ENCODE measurements at places on chromosomes 5 and 9. TPM values are rescaled to one million over a fixed set of nuclear protein-coding genes. Genes with fewer than 3 reads are reported as not detected.

TAF11L10 gene
- total RNA-seq = not detected

MAML1 gene
- 5.4 TPM for total RNA-seq

CDX1 gene
- not detected for total RNA-seq

ZNF658 gene
- total RNA-seq = 4.2 TPM

DNA sequence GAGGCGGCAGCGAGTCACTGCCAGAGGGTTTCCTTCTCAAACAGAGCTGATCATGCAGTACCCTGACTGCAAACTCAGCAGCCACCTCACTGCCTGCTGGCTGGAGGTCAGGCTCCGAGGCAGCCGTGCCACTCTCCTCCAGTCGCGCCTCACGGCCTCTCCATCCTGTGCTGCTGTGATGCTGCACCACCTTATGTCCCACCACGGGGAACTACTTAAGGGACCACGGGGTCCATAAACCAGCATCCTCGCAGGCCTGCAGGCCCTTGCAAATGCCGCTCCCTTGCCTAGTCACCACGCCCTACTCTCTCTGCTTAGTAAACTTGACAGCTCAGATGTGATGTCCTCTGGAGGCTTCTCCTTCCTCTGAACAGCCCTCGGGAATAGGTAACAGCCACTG is 99.2 kb downstream of the CRB2 start:
- DNase-seq = no peak

PCDHA8 gene
- total RNA-seq = under 0.01 TPM

DNA sequence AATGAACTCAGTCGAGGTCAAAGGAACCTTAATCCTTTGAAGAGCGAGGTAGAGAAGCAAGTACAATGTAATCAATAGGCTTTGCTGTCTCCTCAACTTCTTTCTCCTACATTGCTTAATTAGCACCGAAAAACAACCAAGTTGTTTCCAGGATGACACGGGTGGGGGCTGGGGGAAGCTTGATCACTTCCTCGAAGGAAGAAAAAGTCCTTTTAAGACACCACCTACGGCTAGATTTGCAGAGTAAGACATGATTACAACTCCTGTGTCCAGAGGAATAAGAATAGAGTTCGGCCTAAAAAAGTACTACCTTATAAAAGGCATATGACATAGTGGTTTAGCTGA is 811 bp upstream of the ARRDC3 start:
- DNase-seq = peak; percentile 68

All from lung microvascular endothelial cell (primary cell).